Stimulated activated CD8-positive, alpha-beta memory T cell treated with anti-CD3 and anti-CD28 coated beads, Interleukin-7, amount 100 ng/mL, for 1 hour (primary cell): ENCODE measurements at places on chromosomes 11 and 22.

GRCh38 chr11:27700351-27701301, at the start of gene BDNF:
TSS of gene BDNF (minus strand) at chr11:27700455. CDS start at chr11:27658564, 41,891 bp downstream.
- no peak for DNase-seq

DNA sequence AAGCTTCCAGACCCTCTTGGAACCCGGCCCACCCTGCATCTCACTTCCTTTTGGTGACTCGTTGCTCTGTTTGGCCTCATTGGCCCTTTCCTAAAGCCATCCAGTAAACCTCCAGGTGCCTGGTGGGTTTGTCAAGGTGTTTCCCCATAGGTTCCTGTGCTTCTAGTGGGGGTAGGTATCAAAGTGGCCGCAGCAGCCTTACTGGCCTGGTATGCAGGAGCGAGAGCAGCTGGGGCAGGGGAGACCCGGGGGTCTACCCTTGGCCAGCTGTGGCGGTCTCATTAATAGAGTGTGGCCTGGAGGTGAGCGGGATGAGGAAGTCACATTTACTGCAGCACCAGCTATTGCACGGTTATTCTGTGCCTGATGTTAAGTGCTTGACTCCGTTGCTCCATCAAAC, 4.1 kb downstream of the APOA4 start:
- no peak for DNase-seq

DNA sequence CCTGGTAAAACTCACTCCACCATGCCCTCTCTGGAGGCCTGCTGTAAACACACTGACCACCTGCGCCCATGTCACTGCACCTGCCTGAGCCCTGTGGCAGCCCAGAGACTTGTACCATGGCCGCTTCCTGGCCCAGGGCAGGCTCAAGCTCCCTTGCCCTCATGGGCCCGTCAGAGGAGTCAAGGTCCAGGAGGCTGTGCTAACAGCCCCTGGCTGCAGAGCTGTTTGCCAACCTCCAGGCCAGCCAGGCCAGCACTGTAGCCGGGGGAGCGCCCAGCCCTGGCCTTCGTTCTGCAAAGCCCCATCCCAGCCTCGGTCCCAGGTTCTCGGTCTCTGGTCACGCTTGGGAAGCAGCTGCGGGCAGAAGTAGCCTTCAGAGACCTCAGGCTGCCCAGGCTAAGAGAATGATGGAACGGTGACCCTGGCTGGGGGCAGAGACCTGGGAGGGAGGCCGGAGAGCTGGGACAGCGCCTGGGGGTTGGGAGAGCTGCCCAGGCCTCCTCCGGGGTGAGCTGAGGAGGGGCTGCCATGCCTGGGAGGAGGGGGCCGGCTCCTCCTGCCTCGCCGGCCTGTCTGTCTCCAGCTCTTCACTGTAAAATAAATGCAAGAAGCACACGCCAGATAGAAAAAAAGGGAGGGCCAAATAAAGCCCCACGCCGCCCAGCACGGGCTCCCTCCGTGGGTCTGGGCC, 11.9 kb upstream of the TCF20 start:
- DNase-seq = no peak

DNA sequence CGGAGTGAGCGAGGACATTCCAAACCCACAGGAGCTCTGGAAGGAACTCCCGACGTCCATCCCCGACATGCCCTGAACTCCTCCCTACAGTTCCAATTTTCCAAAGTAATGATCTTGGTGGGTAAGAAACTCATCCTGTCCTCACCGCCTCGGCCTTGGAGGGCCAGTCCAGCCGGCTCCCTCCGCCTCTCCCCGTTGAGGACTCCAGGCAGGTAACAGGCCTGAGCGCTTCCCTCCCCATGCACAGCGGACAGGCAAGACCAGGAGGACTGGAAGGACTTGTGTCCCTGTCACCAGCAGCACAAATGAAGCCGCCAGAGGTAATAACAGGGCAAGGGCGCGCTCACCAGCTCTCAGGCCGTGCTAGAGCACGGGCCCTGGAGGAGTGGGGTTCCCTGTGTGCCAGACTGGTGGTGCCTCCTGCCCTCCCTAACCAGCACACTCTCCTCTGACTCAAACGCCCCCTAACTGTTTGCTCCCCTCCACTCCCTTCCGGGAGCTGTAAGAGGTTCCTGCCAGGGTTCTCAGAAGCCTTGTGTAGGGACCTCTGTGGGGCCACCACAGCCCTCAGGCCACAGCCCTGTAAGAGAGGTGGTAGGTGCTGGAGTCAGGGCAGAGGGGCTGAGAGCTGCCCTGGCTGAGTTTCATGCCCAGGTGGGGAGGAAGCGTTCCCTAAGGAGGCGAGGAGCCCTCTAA, 17.1 kb downstream of the OVOL1 start:
- DNase-seq = no peak

- DNase-seq = no peak
Measured at GRCh38 chr11:38173676-38174075, 1575.6 kb upstream of the RAG2 start.

- DNase-seq = no peak
Measured at GRCh38 chr11:96273507-96273906, 69.5 kb downstream of the MAML2 start.

GRCh38 chr11:46729110-46730027, 10.4 kb downstream of the F2 start:
- DNase-seq = no peak

DNA sequence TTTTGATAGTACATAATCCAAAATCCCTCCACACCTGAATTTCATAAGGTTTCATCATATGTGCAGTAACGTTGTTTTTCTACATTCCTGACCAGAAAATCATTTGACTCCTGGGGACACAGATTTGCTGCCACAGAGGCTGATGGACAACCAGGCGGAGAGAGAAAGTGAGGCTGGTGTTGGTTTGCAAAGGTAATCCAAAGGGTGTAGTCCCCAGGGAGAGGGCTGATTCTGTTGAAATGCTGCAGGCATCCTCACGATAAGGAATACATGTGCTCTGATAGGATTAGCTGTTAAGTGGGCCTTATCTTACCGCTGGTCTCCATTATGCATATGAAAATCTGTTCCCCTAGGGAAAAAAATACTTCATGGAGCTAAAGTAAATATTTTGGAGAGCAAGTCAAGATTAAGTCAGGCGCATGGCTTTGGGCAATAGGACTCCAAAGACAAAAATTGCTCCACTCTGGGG, 8.1 kb downstream of the APOL6 start:
- DNase-seq = no peak

DNA sequence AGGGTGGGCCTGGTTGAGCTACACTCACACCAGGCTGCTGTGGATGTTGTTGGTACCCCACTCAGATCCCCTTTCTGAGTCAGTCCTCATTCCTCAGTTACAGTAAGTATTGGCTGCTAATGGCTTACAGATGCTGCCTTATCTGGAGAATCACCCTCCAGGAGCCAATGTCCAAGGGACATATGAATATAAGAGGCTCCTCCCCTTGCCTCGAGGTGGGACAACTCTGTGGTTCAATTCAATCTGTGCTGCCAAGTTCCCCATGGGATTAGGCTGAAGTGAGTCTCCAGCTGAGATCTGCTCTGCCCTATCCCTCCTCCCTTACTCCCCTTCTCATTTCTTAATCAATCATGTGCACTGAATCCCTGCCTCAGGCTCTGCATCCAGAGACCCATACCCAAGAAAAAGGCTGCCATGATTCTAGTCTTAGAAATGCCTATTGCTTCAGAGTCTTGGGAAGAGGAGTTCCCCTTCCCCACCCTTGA, 168.8 kb upstream of the SYT13 start:
- DNase-seq = no peak

DNA sequence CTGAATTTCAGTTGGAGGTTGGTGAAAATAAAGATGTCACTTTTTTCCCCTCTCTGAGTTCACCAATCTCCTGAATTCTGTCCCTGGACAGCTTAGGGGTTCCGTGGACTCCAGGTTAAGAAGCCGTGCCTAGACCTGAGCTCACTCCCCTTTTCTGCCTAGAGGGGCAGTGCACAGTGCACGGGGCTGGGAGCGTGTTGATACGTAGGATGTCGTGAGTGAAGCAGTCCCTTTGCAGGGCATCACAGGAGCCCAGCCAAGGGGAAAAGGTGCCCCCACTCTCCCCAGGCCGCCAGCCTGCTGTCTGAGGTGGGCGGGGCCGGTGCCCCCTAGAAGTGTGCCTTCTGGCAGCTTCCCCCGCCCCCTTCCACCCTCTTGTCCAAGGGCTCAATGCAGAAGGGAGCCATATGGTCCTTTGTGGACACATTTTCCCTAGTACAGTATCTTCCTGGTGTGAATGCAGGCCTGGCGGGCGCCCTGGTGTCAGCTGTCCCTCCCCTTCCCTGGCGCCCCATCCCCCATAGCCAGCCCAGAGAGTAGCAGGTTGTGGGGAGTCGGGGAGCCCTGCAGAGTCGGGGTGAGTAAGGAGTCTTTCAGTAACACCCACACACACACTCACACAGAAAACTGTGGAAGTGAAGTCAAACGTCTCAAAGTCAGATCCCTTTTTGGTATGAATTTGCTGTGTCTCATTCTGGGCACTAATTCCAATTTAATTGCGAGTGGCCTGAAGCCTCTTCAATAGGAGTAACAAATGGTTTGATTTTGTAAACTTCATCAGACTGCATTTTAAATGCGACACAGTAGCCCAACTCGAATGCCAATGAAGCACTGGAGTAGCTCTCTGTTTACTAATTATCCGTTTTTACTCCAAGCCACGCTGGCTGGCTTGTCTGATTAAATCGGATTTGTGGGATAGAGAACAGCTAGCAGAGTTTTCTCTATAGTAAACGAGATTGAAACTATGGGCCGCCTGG, 67.5 kb upstream of the NNMT start:
- no peak for DNase-seq

DNA sequence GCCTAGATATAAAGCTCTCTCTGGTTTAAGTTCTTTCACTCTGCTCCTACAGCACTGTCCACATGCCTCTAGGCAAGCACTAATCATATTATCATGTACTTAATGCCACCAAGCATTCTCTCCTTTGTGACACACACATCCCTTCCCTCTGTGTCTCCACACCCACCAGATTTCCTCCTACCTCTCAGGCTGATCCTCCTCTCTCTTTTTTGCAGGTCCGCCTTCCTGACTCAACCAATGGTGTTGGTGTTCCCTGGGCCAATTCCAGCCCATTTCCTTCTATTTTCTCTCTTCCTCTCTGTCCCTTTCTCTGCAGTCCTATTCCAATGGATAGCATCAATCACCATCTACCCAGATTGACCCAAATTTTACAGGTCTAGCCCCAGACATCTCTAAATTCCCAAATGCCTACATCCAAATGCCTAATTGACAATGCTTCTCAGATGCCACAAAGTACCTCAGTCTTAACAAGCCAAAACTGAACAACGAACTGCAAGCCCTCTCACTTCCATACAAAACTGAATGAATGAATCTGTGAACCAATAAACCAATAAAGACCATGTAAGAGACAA, 504 bp upstream of the ZNF215 start:
- no peak for DNase-seq

- no peak for DNase-seq
Measured at GRCh38 chr11:5605849-5606248, 9.4 kb downstream of the TRIM6 start.

DNA sequence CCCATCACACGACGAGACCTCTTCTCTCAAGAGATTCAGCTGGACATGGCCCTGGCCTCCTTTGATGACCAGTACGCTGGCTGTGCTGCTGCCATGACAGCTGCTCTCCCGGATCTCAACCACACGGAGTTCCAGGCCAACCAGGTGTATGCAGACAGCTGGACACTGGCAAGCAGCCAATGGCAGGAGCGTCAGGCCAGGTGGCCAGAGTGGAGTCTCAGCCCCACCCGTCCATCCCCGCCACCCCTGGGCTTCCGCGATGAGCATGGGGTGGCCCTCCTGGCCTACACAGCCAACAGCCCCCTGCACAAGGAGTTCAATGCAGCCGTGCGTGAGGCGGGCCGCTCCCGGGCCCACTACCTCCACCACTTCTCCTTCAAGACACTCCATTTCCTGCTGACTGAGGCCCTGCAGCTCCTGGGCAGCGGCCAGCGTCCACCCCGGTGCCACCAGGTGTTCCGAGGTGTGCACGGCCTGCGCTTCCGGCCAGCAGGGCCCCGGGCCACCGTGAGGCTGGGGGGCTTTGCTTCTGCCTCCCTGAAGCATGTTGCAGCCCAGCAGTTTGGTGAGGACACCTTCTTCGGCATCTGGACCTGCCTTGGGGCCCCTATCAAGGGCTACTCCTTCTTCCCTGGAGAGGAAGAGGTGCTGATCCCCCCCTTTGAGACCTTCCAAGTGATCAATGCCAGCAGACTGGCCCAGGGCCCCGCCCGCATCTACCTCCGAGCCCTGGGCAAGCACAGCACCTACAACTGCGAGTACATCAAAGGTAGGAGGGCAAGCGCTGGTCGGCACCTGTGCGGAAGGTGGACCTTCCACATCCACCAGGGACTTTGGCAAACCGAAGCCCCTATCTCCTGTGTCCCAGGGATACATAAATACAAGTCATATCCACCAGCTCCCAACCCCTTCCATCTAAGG, 11.3 kb downstream of the CHRNA10 start:
- DNase-seq = no peak

DNA sequence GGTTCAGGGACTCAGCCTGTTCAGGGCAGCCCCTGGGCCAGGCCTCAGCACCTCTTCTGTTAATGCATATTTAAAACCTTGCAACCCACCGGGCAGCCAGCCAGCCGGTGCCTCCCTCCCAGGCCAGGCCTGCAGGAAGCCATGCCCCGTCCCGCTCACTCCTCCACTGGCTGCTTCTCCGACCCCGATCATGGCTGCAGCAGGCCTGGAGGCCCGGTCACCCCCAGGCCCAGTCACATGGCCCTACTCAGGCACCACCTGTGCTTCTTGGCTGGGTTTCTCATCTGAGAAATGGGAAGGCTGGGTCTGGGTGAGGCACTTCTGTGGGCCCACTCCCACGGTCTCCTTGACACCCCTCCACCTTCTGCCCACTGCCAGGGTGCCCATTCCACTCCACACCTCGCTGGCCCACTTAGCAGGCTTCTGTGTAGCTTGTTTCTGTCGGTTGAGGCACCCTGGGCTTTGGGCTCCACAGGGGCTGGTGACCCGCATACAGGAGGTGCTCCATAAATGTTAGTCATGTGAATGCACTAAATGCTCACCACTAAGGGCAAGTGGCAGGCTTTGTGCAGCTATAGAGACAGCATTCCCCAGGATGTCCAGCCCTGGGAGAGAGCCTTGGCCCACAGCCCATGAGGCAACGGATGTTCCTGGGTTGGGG, 11.4 kb downstream of the RTN4R start:
- no peak for DNase-seq
